Left renal pelvis (tissue), 4 donors: ENCODE measurements at places on chromosomes 13 and 19.

GRCh38 chr13:51453959-51454703, 1.3 kb upstream of the INTS6 start:
- no peak for DNase-seq

GRCh38 chr13:44104197-44104490, 224.4 kb downstream of the LACC1 start:
- DNase-seq: no peak

- no peak for DNase-seq
These were observed 12.7 kb downstream of the EGLN2 start for GRCh38 chr19:40811478-40812341.

DNA sequence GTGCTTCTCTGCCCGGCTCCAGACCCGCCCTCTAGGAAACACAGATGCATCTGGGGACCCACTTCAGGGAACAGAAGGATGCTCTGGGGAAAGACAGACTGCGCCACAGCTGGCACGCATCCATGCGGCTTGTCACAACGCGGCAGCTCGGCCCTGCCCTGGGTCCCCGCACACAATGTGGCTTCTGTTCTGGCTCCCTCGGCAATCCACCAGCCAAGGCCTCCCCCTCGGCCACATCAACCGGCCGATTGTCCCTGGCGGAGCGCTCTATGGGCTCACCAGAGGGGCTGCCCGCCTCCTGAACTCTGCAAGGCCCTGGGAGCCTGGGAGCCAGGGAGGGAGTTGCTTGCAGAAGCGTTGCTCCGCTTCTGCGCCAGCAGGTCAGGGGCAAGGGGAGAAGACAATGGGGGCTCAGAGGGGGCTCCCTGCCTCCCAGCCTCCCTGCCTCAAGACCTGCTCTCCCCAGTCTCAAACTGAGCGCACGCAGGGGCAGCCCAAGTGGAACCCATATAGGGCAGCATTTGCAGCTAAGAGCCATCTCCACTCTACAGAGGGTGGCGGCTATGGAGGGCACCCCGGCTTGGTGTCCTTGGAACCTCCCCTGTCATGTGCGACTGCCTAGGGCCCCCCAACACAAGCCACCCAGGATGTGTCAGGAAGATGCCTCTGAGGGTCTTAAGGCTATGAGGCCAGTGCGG, 37.9 kb downstream of the MLLT1 start:
- DNase-seq: no peak

DNA sequence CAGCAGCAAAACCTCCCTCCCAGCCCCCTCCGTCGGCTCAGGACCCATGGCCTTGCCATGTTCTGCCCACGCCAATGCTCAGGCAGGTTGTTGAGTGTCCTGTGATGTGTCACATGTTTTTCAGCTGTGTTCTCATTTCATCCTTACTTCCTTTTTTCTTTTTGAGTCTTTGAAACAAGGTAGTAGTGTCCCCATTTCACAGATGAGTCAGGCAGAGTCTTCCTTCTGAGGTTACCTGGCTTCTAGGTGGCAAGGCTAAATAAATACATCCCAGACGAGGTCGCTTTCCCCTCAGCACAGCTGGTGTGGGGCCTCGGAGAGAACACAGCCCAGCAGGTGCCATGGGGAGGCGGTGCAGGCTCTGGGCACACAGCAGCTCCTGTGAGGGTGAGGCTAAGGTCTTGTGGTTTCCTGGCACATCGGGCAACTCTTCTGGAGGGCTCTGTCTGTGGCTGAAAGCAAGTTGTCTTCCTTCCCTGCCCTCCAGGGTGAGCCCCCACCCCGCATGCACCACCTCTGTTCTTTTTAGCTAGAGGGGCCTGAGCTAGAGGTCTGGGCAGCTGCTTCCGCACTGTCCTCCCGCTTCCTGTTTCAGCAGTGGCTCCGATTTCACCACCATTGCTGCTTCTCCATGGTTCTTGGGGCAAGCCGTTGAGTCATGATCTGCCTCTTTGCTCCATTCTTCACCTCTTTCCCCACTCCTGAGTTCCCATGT, 15.1 kb downstream of the PRAM1 start:
- DNase-seq: no peak

- no peak for DNase-seq
These were observed 679.3 kb upstream of the GPC6 start for GRCh38 chr13:92547266-92547665.

GRCh38 chr19:46347985-46348384, 1.1 kb downstream of the PPP5C start:
- no peak for DNase-seq

- no peak for DNase-seq
These were observed 27.2 kb downstream of the COL4A2 start for GRCh38 chr13:110334256-110334655.

GRCh38 chr13:101127741-101128353, 288.5 kb downstream of the NALCN start:
- DNase-seq: no peak

DNA sequence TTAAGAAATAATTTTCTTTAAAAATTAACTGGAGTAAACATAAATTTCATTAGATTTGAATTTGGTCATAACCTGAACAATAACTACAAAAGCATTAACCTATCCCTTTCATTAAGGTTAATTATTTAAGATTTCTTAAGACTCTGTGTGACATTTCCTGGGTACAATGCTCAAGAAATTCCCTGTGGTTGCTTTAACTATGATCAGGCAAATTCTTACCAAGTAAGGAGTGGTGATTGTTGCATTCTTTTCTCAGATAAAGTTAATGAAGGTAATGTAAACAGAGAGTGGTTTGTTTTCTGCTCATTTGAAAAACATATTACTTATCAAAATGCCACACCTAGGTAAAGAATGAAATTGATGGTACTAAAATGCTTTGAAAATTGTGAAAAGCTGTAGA, 114.8 kb upstream of the MIR17HG start:
- DNase-seq: no peak

GRCh38 chr13:53405616-53406015, 377.0 kb downstream of the OLFM4 start:
- no peak for DNase-seq

GRCh38 chr13:99873832-99874430, 97.6 kb downstream of the ZIC5 start:
- no peak for DNase-seq

DNA sequence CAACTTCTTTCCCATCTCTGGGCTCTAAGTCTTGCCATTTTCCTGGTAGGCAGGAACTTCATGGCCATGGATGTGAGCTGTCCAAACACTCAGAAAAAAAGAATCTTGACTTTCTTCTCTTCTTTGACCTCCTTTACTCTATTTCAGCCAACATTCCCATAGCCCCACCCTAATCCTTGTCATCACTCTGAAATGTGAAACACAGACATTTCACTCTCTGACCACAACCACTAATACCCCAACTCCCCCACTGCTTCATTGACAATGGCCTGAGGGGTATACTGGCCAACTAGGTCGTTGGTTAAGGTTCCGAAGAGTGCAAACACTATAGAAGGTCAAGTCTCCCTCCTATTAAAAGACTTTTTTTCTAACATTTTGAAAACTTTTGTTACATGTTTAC, 4.7 kb upstream of the CYP2A13 start:
- DNase-seq: no peak

- no peak for DNase-seq
These were observed 104.6 kb downstream of the SOX1 start for GRCh38 chr13:112171570-112171965.

- no peak for DNase-seq
These were observed 137.7 kb downstream of the PDS5B start for GRCh38 chr13:32723987-32724386.

- DNase-seq: no peak
These were observed 26.9 kb downstream of the SLITRK6 start for GRCh38 chr13:85772367-85772766.
